Activated T-helper 17 cell treated with anti-CD3 and anti-CD28 coated beads, Interleukin-2, amount 50 U/mL, for 72 hours (primary cell): ENCODE measurements at places on chromosomes 5 and 9. TPM values are rescaled to one million over a fixed set of nuclear protein-coding genes. Genes with fewer than 3 reads are reported as not detected.

The OLFM1 gene
- 0.32 TPM for total RNA-seq

DNA sequence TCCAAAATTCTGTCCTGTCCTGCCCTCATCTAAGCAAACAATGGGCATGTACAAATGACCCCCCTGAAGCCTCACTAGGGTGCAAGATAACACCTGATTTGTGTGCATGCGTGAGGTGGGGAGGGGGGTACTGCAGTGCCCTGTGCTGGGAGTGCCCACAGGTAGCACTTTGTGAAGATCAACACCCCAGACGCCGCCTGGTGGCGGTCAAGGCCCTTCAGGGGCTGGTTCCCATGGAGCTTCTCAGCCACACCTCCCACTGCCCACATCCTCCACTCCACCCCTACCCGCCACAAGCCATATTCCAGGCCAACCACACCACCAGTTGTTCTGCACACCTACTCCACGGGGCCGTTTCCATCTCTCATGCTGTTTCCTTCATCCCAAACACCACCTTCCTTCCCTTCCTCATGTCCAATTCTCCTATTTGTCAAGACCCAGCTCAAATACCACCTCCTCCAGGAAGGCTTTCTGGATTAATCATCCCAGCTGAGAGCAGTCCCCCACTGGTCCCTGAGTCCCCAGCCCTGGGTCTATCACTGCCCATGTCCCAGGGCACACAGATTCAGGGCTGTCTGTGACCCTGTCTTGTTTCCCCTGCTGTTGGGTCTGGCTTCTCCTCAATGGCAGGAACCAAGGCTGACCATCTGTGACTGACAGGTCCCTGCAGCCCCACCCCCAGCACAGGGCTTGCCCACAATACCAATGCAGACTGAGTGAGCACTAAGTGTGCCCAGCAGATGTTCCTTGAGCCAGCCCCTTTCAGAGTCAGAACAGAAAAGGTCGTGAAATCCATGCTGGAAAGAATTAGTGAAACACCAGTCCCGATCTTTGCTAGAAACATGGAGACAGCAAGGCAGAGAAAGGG lies 178.4 kb downstream of the PAX5 start:
- peak; percentile 87 for ATAC-seq

GRCh38 chr5:133277744-133278143 lies 225.9 kb downstream of the HSPA4 start:
- no peak for ATAC-seq

GRCh38 chr5:77209495-77210090 lies 887 bp upstream of the PDE8B start:
- no peak for ATAC-seq

- no peak for ATAC-seq
Observed at GRCh38 chr5:66795682-66796081, 199.5 kb downstream of the MAST4 start.

- no peak for ATAC-seq
Observed at GRCh38 chr9:111198936-111199335, 131.1 kb downstream of the OR2K2 start.
